Stimulated activated CD8-positive, alpha-beta memory T cell treated with anti-CD3 and anti-CD28 coated beads, Interleukin-4, amount 100 ng/mL, for 1 hour (primary cell): ENCODE measurements at places on chromosomes 5 and 9.

GRCh38 chr5:139167952-139168720, 30.0 kb downstream of the SIL1 start:
- no peak for DNase-seq

DNA sequence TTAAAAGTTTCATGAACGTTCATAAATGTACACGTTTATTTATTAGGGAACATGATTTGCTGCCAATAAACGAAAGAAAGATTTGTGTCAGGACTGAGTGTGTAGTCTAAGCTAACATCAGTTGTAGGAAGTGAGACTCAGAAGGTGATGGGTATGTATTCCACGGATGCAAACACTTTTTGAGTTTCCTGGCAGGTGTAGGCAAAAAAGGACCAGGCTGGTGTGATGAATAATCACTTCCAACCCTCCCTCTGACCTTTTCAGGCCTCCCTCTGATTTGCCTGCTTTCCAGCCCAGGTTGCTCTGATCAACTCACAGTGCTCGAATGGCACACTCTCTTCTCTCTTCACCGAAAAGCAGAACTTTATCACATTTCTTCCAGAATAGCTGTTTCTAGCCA, 51.8 kb downstream of the BASP1 start:
- no peak for DNase-seq

- no peak for DNase-seq
Measured at GRCh38 chr5:137735555-137736284, at the start of gene KLHL3. TSS of gene KLHL3 (minus strand) at chr5:137736089. CDS start at chr5:137735646, 443 bp downstream.

GRCh38 chr9:127514468-127514867, 63.2 kb downstream of the LRSAM1 start:
- DNase-seq, result no peak

DNA sequence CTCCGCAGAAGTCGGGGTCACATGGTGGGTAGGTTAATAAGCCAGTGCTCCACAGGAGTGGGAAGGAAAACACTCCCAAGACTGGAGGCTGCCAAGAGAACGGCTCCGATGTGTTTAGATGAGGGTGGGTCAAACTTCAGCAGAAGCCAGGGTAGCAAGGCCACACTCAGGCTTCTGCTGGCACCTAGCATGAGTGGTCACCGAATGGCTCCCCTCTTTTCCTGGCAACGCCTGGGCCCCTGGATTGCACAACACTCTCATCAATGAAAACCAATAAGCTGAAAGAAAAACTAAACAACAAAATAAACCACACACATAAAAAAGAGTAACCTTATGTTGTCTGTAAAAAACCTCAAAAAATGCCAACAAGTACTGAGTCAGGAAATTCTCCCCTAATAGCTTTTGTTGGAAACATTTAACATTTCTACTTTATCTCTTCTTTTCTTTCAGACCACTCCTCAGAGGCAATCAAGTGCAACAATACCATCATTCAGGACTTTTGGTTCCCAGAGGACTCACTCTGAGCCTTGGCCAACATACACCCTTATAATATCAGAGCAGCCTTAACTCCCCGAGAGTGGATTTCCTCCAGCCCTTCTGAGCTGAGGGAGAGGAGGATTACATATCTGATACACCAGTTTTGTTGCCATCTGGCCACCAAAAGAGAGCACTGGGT, 279.9 kb downstream of the ENC1 start:
- no peak for DNase-seq

GRCh38 chr5:171355302-171355724, 32.3 kb upstream of the NPM1 start:
- DNase-seq, result no peak

DNA sequence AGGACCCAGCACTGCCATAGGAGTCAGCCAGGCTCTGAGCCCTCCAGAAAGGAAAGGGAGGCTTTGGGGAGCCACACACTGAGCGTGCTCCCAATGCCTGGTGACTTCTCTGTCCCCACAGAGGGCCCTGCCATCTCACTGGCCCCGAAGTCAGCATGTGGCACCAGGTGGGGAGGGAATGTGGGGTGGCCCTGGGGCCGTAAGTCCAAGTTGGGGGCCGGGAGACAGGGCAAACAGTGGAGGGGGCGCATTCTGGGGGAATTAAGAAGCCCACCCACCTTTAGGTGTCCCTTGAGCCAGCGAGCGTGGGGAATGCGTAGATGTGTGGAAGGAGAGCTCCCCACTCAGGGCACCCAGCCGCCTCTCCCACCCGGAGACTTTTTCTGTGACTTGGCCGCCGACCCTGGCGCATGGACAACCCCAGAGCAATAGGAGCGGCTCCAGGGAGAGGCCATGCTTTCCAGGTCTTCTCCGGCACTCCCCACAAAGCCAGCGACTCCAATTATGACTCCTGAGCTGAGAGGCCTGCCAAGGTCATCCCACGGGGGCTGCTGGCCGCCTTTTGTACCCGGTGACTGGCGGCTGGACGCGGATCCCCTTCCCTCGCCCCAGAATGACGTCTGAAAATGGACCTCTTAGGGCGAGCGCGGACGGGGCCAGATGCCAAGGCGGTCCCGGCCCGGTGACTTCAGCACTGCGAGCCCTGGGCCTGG, 9.8 kb downstream of the IRX1 start:
- no peak for DNase-seq

GRCh38 chr5:135615581-135616260, 36.9 kb upstream of the CXCL14 start:
- DNase-seq, result no peak

GRCh38 chr5:121915765-121916164, 46.0 kb upstream of the SRFBP1 start:
- DNase-seq, result no peak

GRCh38 chr9:107155244-107155817, 127.7 kb upstream of the RAD23B start:
- DNase-seq, result no peak

GRCh38 chr9:95857896-95858295, 17.6 kb upstream of the ERCC6L2 start:
- no peak for DNase-seq

GRCh38 chr5:5480481-5481111, 58.1 kb downstream of the ICE1 start:
- DNase-seq, result no peak

DNA sequence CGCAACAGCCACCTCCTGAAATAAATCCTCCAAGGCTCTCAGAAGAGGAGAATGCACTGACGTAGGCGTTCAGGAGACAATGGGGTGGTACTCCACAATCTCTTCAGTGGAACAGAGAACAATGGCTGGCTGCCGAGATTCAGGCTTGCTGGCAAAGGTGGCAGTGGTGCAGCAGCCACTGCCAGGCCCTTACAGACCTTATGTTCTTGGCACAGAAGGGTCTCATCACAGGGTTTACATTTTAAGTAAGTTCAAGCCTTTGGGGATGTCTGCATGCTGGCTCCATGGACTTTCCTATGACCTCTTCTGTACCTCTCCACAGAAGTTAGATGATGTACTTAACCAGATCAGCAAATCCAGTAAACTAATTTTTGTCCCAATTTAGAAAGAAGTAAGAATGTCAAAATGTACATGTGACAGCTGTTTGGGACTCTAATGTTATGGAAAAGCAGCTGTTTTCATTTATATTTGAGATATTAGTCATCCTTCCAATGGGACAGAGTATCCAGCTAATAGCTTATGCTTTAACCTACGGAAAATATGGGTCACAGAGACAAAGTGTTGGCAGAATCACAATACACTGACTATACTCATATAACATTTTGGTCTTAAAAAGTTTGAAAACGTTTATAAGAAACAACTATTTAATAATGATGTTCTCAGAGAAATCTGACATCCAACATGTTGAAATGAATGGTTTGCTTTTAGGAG, 180.9 kb downstream of the MAPKAP1 start:
- DNase-seq, result no peak

DNA sequence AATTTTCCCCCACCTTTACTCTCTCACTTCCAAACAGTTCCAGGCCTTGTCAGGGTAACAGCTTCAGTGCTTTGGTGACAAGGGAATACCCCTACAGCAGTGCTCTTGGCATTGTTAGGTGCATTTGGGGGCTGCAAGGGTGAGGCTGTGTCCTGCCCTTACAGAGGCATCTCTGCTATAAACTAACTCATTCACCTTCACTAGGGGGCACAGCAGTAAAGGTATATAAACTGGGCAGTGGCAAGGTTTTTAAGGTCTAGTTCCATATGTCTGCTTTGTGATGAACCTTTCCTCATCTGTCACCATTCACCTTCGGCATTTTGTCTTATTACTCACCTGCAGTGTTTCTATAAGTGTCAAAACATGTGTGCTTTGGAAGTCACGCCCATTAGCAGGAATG, 79.1 kb upstream of the GPR151 start:
- no peak for DNase-seq

GRCh38 chr5:50744776-50745175, 78.3 kb downstream of the PARP8 start:
- no peak for DNase-seq
